ENCODE measurements at places on chromosomes 3 and 15. TPM values are rescaled to one million over a fixed set of nuclear protein-coding genes. Genes with fewer than 3 reads are reported as not detected.

The GXYLT2 gene
- total RNA-seq: not detected

DNA sequence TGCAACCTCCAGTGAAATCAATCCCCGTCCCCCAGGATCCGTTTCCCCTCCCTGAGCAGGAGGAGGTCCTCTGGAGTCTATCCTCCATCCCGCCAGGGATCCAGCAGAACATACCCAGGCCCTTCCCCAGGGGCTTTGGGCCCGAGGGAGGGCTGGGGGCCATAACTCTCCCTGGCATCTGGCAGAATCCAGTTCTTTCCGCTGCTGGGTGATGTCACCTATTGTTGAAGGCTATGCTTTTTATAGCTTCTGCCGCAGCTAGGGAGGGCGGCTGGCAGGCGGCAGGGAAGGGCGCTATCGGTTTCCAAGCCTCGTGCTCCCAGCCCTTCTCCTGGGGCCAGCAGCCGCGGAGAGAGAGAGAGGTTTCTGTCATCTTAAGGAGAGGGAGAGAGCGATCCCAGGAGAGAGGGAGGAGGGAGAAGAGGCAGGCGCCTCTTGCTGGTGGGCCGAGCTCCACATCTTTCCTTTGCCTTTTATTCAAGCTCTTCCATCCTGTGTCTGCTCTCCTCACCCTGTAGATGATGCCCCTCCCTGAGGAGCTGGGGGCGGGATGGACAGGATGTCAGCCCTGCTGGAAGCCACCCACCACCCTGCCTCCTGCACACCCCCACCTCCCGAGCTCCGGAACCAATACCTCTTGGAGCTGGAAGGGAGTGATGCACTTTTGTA, 120.1 kb downstream of the ANP32A start:
- no peak for DNase-seq

The ANKRD34C gene
- not detected for total RNA-seq

- DNase-seq: peak; percentile 21
Measured at GRCh38 chr15:100330221-100330620, 11.6 kb downstream of the ADAMTS17 start.

GRCh38 chr15:33021806-33022389, 172.6 kb downstream of the FMN1 start:
- DNase-seq: no peak

The DUOXA2 gene
- total RNA-seq: not detected

The ZDHHC23 gene
- total RNA-seq: 3.1 TPM

The GOLGA8N gene
- total RNA-seq: 13.2 TPM

- DNase-seq: no peak
Measured at GRCh38 chr15:51046799-51047449, 47.8 kb downstream of the TNFAIP8L3 start.

DNA sequence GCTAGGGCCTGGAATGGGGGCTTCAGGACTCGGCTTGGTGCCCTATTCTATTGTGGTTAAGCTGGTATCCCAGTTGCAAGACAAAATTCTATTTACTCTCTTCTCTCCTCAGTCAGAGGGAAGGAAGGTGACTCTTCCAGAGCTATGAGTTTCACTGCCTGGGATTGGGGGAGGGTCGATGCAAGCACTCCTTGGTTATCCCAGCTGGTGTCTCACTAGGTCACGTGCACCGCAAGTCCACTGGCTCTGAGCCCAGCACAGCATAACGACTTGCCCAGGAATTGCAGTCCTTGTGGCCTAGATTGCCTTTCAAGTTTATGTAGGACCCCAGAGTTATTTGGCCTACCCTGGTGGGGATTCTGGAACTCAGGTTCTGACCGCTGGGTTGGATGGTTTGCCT, 958.8 kb downstream of the IGSF11 start:
- no peak for DNase-seq

- DNase-seq: no peak
Measured at GRCh38 chr15:48475600-48476395, 144.6 kb downstream of the DUT start.

DNA sequence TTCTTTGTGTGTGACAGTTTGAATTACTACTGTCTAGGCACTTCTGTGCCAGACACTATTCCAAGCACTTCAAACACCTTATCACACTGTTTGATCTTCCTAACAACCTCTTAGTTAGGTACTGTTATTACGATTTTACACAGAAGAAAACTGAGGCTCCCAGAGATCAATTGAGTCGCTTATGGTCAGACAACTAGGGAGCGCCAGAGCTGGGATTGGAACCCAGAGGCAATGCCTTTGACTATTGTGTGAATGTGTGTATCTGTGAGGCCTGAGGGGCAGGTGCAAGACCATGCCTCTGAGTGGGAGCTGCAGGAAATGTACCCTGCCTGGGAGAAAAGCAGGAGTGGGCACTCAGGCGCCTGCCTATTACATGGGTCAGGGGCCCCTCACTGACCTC, 1.8 kb downstream of the TRH start:
- no peak for DNase-seq

The AADACL2 gene
- total RNA-seq: not detected

- no peak for DNase-seq
Measured at GRCh38 chr15:57684491-57685151, 21.9 kb upstream of the POLR2M start.

The TMC3 gene
- total RNA-seq: not detected

The ZPLD1 gene
- not detected for total RNA-seq

The GPR87 gene
- total RNA-seq: not detected

The REC114 gene
- total RNA-seq: not detected

The FGF12 gene
- not detected for total RNA-seq

The KAT2B gene
- total RNA-seq: 129 TPM

DNA sequence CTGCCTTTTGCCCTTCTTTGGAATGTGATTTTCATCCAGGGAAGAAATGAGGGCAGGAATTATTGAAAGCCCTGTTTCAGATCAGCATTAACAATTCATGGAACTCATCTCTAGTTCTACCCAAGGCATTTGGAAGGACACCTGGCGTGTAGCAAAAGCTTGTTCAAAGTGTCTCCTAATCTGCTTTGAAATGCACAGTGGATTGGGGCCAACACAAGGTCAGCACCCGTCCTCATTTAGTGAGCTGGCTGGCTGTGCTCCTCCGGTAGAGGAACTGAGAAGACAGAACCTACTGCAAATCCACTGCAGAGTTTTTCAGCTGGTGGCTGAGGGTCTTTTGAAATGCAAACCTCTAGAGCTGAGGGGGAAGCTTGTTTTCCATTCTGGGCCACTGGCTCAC, 141.6 kb upstream of the STT3B start:
- DNase-seq: no peak

DNA sequence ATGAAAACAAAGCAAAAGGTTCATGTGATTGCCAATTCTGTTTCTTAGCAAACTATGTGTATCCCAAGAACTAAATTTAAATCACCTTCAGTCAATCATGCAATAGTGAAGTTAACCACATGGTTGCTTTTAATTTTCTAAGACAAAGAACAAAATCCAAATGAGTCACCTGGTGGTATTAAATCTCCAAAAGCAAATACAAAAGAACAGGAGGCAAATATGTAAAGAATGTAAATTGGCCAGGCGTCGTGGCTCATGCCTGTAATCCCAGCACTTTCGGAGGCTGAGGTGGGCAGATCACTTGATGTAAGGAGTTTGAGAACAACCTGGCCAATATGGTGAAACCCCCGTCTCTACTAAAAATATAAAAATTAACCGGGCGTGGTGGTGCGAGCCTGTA, 54.2 kb upstream of the PIK3R4 start:
- no peak for DNase-seq

DNA sequence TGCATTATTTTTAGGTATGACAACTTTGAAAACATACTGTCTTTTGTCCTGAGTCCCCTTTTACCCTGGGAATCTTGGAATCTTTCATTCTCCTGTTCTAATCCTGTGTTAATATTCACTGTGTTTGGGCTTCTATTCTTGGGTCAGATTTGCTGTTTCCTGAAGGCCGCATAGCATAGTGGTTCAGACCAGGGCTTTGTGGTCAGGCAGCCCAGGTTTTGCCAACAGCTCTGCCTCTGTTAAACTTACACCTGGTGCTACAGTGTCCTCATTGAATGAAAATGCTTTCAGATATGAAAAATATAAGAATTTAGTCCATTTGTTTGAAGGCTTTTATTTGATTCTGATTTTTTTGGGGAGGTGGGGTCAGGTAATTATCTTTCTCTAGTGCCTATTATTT, 58.4 kb downstream of the SLC25A26 start:
- no peak for DNase-seq

- no peak for DNase-seq
Measured at GRCh38 chr3:13570391-13571194, 21.7 kb downstream of the FBLN2 start.

- no peak for DNase-seq
Measured at GRCh38 chr3:72768481-72768880, 79.8 kb downstream of the SHQ1 start.

DNA sequence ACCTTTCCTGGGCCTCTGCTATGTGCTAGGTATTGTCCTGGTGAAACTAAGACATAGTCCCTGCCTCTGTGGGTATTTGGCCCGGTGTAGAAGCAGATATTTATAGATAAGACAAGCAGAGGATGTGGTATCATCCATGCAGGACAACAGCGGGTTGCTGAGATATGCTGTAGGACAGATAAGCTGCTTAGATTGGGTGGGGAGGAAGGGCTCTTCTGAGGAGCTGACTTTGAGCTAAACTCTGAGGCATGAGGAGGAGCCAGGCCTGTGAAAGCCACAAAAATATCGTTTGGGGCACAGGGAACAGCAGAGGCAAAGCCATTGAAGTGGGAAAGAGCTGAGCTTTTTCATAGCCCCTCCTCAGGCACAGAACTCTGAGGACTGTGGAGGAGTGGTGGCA, 492.5 kb upstream of the CFAP20DC start:
- no peak for DNase-seq

DNA sequence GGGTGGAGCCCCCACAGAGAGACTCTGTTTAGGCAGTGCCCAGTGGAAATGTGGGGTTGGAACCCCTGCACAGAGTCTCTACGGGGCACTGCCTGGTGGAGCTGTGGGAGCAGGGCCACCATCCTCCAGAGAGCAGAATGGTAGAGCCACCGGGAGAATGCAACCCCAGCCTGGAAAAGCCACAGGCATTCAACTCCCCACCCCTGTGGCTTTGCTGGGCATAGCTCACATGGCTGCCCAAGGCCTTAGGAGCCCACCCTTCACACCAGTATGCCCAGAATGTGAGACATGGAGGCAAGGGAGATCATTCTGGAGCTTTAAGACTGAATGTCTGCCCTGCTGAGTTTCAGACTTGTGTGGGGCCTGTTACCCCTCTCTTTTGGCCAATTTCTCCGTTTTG, 19.0 kb upstream of the CHCHD6 start:
- no peak for DNase-seq

Data from activated CD4-positive, alpha-beta memory T cell treated with anti-CD3 and anti-CD28 coated beads, Interleukin-2, amount 10 ng/mL, durations not matched to agents 7 days and 5 days (primary cell).